ENCODE measurements at places on chromosomes 2 and 18.

- DNase-seq = no peak
Measured at GRCh38 chr18:46566111-46566510, 90.9 kb downstream of the LOXHD1 start.

DNA sequence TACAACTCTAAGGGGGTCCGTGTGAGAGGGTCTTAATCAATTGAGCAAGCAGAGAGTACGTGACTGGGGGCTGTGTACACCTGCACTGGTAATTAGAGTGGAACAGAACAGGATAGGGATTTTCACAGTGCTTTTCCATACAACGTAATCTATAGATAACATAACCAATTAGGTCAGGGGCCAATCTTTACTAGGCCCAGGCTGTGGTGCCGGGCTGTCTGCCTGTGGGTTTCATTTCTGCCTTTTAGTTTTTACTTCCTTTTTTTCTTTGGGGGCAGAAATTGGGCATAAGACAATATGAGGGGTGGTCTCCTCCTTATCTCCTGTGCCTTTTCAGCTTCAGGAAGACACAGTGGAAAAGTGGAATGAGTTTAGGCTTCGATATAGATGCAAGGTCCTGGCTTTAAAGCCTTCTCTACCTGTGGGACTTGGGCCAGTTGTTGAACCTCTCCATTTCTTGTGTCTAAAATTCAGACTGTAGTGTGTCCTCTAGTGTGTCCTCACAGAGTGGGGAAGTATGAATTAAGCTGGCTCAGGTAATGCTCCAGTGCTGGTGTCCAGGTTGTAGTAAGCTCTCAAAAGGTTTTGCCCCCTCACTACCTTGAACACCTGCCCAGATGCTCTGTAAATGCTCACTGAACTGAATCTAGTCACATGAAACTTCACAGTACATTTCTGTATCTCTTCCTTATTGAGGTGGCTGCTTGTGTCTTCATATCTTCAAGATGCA is 422.8 kb downstream of the SETBP1 start:
- DNase-seq = no peak

- DNase-seq = no peak
Measured at GRCh38 chr2:31442376-31442775, 27.8 kb upstream of the XDH start.

DNA sequence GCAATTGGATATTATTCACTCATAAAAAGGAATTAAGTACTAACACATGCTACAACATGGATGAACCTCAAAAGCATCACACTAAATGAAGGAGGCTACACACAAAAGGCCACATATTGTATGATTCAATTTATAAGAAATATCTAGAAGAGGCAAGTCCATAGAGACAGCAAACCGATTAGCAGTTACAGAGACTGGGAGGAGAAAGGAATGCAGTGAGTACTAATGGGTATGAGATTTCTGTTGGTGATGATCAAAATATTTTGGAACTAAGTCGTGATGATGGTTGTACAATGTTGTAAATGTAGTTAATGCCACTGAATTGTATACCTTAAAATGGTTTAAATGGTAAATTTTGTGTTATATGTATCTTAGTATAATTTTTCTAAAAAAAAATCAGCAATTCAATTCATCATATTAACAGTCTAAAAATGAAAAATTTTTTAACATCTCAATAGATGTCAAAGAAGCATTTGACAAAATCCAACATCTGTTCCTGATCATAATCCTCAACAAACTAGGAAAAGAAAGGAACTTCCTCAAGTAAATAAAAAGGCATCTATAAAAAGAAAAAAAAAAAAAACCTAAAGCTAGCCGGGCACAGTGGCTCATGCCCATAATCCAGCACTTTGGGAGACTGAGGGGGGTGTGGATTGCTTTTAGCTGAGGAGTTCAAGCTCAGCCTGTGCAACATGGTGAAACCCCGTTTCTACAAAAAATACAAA is 98.1 kb downstream of the TGIF1 start:
- no peak for DNase-seq

GRCh38 chr2:34734042-34734441 is 1134.9 kb upstream of the FAM98A start:
- DNase-seq = no peak

- DNase-seq = no peak
Measured at GRCh38 chr2:180720829-180721228, 259.6 kb upstream of the UBE2E3 start.

- no peak for DNase-seq
Measured at GRCh38 chr2:156541706-156542105, 105.5 kb downstream of the GPD2 start.

DNA sequence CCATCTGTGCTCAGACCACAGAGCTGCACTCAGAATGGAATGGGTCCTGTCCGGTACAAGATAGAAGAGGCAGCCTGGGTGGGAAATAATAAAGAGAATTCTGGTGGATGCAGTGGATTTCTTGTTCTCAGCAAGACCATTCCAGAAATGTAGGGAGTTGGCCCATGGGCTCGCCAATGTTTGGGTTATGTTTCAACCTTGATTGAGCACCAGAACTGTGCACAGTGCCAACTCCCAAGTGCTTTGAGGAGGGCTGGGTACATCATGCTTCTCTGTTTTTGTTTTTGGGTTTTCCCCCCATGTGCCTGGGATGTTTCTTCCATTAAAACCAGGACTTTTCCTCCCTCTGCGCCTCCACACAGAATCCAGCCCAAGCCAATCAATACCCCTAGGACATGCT is 304.1 kb downstream of the TNS1 start:
- no peak for DNase-seq

DNA sequence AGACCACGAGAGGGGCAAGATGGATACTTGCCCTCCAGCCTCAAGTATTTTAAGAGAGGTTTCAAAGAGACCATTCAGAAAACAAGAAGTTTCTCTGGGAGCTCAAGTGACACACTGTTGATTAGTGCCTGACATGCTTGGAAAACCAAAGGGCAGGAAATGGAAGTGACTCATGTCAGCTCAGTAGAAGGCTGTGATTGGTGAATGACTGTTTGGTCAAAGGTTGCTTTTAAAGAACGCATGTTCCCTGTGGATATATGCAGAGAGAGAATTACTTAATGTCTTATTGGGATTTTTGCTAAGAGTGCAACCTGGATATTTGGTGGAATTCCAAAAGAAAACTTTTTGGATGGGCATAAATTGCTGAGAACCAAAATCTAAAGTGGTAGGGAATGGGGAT is 549.9 kb downstream of the XIRP2 start:
- DNase-seq = no peak

DNA sequence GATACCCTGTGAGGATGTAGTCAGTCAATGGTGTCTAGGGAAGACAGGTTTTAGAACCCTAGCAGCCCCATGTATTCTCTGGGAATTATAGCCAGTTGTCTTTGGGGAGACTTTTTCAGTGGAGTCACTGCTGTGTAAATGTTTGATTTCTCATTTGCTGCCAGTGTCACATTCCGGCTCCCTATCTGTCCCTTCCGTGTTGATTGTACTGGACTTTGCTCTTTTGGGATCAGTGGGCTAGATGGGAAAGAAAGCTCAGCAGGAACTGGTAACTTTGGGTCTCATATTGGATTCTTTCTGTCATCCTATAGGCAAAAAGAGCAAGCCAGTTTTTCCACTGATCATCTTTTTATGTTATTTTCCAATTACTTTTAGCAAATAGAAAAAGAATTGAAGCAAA is 70.1 kb downstream of the GTF3C3 start:
- DNase-seq = no peak

- DNase-seq = no peak
Measured at GRCh38 chr2:3581367-3582262, 6.6 kb downstream of the RPS7 start.

DNA sequence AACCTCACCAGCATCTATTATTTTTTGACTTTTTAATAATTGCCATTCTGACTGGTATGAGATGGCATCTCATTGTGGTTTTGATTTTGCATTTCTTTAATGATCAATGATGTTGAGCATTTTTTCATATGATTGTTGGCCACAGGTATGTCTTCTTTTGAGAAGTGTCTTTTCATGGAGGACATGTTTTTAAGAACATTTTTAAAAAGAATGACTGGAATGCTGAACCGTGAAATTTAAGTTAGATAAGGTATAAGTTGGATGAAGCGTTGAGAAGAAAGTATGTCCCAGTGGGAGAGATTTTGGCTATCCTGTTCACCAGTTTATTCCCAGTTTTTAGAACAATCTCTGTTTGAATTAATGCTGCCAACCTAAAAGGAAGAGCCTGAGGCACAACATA is 365.9 kb downstream of the CELF4 start:
- no peak for DNase-seq

GRCh38 chr18:13183790-13184189 is 34.8 kb upstream of the LDLRAD4 start:
- DNase-seq = no peak

DNA sequence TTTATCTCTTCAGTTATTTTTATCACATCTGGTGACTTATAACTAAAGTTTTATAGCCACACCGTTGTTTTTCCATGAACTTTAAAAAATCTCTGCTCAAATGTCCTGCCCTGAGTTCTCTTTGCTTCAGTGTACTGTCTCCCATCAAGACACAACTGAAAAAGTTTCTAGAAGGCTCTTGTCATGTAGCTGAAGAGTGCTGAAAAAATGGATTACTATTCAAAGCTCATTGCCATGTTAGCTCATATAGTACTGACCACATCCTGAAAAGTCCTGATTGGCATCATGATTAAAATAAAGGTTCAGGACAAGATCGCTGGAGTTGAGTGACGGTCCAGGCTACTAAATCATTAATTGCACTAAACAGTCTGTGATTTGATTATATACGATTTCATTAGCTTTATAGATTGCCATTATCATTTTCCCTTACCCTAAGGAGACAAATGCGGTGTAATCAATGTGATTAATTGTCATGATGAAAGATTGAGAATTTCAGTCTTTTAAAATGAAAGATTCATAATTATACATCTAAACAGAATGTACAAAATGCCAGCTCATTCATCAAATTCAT is 62.2 kb downstream of the MFSD6 start:
- no peak for DNase-seq

GRCh38 chr2:159029936-159030335 is 61.5 kb downstream of the TANC1 start:
- no peak for DNase-seq

GRCh38 chr2:186518945-186519344 is 32.9 kb downstream of the ZC3H15 start:
- no peak for DNase-seq

- no peak for DNase-seq
Measured at GRCh38 chr2:89837962-89838625, 1146.6 kb downstream of the RPIA start.

- DNase-seq = no peak
Measured at GRCh38 chr2:161159456-161160225, 587 bp upstream of the TANK start.

DNA sequence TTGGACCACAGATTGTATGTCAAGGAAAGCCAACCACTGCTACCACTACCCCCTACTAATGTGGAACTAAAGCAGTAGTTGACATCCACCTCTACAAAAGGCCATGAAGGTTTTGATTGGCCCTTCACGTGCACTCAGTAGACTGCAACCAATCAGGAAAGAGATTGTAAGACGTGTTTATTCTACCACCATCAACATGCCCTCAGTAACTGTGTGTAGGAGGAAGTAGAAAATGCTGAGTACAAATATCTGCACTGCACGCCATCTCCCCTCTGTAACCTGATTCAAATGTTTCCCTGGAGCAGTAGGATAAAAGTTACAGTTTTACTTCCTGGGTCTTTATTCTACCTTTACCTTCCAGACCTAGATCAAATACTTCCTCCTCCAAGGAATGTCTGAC is 2.9 kb upstream of the CASP10 start:
- DNase-seq = no peak

DNA sequence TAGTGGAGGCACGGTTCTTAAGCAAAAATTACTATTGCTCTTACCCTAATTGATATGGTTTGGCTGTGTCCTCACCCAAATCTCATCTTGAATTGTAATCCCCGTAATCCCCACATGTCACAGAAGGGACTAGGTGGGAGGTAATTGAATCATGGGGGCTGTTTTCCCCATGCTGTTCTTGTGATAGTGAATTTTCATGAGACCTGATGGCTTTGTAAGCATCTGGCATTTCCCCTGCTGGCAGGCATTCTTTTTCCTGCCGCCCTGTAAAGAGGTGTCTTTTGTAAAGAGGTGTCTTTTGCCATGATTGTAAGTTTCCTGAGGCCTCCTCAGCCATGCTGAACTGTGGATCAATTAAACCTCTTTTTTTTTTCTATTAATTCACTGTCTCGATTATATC is 1691.8 kb upstream of the SLC39A10 start:
- no peak for DNase-seq

- no peak for DNase-seq
Measured at GRCh38 chr2:21489080-21489479, 365.3 kb downstream of the TDRD15 start.

DNA sequence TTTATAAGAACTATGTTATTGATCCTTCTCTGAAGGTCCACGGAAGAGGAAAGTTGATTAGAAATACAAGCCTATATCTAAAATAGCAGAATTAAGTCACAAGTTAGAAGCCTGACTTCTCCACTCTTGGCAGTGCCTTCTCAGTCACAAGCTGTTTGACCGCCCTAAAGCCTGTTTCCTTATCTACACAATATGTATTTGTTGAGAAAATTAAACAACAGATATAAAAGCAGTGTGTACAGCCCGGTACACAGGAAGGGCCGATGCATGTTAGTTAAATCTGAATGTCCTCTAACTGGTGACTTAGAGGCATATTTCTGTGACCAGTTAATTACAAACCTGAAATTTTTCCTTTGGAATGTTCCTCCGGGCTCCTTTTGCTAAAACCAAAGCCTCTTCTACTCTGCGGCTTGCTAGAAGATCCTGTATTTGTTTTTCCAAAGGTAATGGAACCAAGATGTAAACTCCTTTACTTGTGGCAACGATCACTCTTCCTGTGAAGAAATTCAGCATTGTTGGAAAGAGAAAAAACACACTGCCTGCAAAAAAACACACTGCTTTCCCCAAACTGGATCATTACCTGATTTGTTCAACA is 33.4 kb downstream of the TGFBRAP1 start:
- no peak for DNase-seq

- no peak for DNase-seq
Measured at GRCh38 chr2:88100489-88100858, 27.4 kb downstream of the FABP1 start.

DNA sequence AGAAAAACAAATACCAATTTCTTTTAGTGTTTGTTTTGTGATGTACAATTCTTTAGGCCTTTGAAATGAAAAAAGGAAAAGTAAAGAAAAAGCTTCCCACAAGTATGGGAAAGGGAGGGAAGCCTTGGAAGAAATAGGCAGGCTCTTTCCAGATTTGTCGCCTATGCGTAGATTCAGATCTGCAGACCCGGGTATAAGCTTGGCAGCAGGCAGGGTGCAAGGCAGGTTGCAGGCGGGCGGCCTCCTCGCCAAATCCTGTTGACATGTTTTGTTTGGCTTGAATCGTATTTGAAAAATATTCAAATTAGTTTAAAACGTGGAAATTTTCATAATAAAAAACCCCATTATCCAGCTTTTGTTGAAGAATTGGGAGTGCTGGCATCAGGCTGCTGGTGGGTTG is 104.3 kb downstream of the ACOXL start:
- no peak for DNase-seq

DNA sequence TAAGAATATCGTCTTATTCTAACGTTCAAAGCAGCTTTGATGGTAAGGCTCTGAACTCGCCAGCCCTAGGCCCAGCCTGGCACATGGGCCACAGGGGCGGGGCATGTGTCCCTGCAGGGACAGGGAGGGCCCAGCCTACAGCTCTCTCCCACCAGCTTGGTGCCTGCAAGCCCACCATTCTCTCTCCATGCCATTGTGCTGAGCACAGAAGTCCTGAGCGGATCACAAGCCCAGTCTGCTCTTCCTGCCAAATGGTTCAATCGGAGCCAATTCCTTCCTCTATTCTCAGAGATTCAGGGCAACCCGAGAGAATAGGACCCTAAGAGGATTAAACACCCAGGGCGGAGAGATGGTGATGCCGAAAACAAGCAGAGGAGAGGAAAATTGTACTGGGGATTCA is 50.3 kb upstream of the APCDD1 start:
- DNase-seq = no peak

- no peak for DNase-seq
Measured at GRCh38 chr2:66888791-66889631, 454.1 kb downstream of the MEIS1 start.

Measured in GF-D8 (cell line).